ENCODE measurements at places on chromosomes 7 and 10.

- DNase-seq = peak; percentile 47
Observed at GRCh38 chr10:31759124-31759798, 169.4 kb downstream of the ARHGAP12 start.

DNA sequence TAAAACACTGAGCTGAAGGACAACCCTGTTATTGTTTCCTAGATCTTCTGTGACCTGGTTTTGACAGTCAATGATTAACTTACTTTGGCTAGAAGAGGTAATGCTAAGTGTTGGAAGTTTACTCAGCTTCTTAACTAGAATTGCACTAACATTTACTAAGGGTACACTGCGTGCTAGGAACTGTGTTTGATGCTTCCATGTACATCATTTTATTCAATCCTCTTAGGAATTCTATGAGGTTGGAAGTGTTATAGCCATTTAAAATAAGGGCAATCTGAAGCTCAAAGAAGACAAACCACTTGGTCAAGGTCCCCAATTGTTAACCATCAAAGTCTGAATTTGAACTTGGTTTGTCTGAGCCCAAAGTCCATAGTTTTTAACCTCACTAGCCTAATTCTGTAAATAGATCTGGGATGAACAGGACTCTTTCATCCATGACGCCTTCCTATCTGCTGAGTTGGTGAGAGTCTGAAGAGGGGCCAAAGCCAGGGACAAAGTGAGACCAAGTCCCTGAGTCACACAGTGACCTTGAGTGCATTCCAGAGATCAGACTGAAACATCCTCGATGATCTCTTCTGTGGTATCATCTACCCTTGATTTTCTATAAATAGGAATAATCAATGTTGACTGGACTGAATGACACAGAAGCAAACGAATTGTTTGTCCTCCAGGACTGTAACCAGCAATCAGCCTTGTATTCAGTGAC, 29.2 kb upstream of the ZNRF2 start:
- no peak for DNase-seq

GRCh38 chr10:33421789-33422462, 87.5 kb upstream of the NRP1 start:
- DNase-seq = no peak

- no peak for DNase-seq
Observed at GRCh38 chr10:1287971-1288401, 231.8 kb downstream of the WDR37 start.

DNA sequence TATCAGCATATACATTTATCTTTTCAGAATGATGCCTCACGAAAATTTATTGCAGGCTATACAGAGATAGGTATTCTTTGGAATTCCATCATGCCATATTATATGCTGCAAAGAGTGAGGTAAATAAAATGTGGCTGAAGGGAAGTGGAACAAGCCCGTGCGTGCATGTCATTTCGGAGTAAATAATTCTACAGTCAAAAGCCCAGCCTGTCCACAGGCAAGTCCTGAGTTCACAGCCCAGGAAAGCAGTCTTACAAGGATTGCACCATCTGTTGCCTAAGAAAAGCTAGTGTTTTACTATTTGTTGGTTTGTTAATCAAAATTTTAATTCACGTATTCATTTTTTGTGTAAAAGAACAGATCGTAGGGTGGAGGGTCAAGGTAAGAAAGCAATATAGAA, 292.4 kb upstream of the AKR1E2 start:
- DNase-seq = no peak

DNA sequence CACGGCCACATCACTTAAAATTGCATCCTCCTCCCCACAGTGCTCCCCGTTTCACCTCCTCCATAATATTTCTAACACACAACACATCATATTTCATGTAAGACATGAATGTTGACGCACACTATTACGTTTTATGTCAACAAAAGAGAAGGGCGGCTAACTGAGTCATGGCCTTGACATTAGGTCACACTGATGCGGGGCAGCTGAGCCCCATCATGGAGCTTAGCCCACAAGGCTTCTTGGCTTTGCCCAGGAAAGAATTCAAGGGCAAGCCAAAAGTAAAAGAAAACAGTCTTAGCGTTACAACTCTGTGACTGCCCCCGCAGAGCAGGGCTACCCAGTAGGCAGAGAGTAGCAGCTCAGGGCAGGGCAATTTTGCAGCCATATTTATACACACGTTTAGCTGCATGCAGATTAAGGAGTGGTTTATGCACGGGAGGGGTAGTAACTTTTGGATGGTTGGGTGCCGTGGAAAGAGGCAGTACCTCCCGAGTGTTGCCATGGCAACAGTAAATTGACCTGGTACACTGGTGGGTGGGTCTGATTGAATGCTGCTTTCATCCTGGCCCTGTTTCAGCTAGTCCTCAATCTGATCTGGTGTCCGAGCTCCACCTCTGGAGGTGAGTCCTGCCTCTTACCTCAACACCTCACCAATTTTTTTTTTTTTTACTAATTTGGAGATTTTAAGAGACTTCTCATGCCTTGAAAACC, 156.2 kb upstream of the FRMD4A start:
- DNase-seq = no peak

GRCh38 chr10:89548673-89549072, 13.3 kb upstream of the SLC16A12 start:
- no peak for DNase-seq

DNA sequence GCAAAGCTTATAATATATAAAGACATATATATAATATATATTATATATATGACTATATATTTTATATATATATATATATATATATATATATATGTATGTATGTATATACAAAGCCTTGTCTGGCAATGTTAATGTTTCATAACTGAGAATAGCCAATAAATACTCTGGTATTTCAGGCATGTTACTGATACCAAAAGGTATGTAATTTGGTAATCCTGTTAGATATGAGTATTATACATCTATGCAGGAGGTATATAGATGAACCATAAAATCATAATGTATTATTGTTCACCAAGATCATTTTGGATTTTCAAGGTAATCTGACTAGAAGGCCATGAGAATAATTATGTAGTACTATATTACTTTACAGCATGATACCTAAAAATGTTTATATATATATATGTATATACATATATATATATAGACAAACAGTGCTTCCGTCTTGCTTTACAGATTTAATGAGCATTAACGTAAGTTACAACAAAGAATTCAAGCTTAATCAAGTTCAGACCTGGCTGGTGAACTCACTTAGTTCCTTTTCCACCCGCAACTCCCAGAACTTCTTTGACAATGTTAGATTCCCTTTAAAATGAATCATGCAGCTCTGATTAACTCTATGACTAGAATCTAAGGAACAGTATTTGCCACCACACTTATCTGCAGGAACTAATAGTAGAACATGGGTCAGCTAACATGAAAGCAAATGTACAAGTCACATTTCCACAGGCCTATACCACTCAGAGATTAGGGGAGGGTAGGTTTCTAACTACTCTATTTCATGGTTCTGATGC, 82.7 kb downstream of the SLC25A13 start:
- DNase-seq = no peak

DNA sequence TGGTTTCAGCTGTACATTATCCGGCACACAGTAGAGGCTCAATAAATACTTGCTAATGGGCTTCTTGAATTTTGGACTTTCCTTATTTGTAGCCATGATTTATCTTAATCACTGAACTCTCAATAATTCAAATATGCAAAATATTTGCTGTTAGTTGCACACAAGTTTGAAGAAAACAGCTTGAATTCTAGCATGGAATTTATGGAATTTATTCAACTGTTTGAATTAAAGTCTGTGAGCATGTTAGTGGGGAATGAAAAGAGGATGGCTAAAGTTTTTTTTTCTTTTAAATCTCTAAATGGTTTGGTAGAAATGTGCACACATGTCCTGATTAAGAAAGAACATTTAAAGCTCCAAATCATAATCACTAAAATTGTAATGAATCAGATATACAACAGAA, 42.5 kb downstream of the SIRT1 start:
- no peak for DNase-seq

DNA sequence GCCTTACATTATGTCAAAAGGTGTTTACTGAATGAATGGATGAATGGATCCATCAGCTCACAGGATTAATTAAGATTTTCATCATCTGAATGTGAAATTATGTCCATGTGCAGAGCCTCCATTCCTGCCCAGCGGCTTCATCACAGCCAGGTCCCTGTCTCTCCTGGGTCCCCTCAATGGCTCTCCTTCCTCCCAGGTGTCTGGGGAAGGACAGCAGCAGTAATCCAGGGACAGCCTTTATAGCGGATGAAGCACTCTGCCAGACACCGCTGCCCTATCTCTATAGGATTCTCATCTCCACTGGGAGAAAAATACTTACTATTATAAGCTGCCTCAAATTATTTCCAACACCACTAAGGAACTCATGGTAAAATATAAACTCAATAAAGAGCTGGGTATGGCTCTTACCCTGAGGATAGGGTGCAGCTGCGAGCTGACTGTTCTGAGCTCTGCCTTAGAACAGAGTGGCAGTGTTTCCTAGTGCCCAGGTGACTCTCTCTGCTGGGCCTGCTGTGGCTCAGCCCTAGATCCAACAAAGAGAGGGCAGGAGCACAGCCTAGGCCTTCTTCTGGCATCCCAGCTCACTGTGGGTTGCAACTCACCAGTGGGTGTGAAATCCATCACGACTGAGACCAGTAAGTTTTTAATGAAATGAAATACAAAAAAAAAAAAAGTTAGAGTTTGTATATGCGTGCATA, 38.3 kb downstream of the GPRIN2 start:
- no peak for DNase-seq

DNA sequence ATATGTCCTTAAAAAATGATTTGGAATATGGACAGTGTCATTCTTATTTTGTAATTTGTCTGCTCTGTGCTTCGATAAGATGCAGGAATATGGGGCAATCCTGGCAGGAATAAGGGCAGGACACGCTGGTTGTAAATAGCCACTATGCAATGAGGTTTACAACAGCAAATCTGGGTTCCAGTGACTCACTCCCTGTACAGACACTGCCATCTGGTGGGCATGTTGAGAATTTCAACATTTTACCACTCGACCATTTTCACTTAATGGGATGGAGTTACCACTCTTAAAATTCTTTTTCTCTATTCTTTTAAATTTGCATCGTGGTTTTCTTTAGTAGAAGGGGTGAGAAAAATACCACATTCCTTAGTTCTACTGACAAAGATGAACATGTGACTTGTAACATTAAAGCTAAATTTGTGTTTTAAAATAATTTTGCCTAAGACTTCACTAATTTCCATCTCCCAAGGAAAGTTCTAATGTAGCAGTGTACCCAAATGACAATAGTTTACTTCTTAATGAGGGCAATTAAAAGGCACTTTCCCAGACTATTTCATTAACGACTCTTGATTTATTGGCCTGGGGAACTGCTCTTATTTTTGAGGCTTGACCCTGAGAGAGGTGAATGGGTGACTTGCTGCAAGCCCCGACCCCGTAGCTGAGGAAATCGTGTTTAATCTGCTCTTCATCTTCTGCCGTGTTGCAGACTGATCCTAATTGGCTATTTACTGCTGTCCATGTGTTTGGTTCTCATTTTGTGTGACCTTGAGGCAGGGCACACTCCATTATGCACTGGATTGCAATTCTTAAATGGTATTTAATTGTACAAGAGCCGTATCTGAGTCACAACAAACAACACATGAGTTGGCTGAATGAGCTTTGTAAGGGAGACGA, 173.6 kb upstream of the IMMP2L start:
- peak; percentile 41 for DNase-seq

DNA sequence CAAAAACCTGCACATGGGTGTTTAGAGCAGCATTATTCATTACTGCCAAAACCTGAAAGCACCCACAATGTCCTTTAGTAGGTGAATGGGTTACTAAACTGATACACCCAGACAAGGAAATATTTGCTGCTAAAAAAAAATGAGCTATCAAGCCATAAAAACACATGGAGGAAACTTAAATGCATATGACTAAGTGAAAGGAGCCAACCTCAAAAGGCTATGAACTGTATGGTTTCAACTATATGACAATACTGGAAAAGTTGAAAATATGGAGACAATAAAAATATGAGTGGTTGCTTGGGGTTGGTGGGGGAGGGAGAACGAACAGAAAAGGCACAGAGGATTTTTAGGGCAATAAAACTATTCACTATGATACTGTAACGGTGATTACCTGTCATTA, 291.0 kb downstream of the TNS3 start:
- DNase-seq = no peak

DNA sequence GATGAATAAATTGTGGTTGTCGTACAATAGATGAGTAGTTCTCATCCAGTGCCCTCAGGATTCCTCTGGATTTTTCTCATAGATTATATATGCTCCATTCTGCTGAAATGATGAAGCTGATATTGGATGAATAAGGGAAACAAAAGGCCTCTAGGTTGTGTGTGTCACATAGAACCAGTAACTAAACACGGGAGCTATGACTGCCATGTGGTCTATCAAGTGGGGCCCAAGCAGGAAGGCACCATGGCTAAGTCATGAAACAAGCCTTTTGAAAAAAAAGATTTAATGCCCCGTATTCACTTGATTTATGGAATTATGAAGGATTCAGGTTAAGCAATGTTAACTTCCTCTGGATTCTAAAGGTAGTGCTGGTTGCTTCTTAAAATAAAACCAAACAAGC, 225.1 kb downstream of the TCF7L2 start:
- no peak for DNase-seq

DNA sequence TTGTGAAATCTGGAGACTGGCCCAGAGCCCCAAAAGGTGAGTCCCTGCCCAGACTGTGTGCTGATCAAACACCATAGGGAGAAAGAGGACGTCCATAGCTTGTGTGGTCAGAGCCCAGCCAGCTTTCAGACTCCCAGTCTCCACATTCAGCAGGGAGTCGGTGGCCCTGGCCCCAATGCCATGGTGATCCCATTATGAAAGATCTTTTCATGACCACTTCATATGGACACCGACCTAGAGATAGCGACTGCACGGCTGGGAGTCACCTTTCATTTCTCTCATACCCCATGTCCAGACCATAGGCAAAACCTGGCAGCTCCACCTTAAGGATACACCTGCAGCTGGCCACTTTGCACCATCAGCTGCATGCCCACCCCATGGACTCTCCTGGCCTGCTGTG, 126.4 kb downstream of the ARHGAP22 start:
- no peak for DNase-seq

DNA sequence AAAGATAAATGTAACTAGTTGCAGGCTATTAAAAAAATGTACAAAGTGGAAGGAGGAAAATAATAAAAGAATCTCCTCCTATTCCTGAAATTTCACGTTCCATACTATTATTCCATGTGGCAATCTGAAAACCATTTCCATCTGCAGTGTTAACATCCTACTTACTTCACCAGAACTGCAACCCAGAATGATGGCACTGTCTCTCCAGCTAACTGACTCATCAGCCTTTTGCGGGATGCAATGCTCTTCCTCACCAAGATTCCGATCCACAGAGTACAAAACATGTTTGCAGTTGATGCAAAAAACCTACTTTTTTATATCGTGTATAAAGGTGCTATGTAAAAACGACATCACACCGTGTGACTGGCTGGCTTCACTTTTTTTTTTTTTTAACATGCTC, 50.8 kb downstream of the ESYT2 start:
- DNase-seq = no peak

GRCh38 chr10:25820874-25821273, 113.2 kb upstream of the MYO3A start:
- DNase-seq = no peak
